Frontal cortex (tissue), 4 donors: ENCODE measurements at places on chromosomes 5 and 9. TPM values are rescaled to one million over a fixed set of nuclear protein-coding genes. Genes with fewer than 3 reads are reported as not detected.

- DNase-seq: peak; percentile 69
These were observed at the start of gene NIM1K for GRCh38 chr5:43191740-43192557. NIM1K (plus strand) TSS chr5:43192225; CDS start chr5:43245776, 53,551 bp downstream.

The CD14 gene
- total RNA-seq: 11.4 TPM

DNA sequence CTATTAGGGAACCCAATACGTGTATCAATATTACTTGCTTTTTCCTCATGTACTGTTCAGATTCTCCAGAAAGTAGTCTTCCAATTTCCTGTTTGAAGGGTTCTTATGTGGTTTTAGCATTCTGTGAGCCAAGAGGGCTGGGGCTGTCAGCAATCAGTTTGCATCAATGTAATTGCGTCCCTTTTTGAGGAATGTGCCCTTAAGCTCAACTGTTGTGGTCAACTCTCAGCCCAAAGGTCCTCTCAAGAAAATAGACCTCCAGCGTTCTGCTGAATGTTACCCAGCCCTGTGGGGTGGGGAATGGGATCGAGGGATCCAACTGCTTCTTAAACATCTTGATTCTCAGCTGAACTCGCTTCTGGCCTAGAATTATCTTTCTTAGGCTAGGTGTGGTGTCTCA, 43.8 kb upstream of the CDK20 start:
- no peak for DNase-seq

DNA sequence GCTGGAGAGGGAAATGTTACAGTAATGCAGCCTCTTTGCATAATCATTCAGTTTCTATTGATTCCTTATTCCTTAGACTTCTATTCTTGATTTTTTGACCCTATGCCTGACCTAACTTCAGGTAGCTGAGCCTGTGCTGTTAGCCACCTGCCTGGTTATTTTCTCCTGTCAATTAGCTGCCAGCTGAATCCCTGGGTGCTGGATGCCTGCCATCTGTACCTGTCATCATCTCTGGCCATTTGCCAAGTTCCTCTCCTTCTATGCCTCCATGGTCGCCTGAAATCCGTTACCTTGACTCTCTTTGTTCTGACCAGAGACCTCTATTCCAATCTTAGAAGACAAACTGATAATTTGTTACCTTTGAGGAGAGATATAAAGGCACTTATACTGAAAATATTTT, 178.3 kb downstream of the CAVIN4 start:
- DNase-seq: no peak

DNA sequence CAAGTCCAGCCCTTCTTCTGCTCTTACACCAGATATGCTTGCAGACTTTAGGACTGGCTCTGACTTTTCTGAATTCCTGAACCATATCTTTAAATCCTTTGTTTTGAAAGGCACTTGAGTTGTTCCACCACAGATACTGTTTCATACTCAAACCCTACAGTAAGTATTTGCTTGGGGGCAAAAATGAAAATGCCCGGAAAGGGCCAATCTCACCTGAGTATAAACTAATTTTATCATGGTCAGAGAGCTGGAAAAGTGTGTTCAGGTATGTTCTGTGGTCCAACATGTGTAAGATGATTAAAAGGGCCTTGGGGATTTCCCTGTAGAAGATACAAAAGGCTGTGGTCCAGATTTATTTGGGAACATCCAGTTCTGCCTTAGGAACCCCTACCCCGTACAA, 225.2 kb downstream of the MAN2A1 start:
- no peak for DNase-seq

DNA sequence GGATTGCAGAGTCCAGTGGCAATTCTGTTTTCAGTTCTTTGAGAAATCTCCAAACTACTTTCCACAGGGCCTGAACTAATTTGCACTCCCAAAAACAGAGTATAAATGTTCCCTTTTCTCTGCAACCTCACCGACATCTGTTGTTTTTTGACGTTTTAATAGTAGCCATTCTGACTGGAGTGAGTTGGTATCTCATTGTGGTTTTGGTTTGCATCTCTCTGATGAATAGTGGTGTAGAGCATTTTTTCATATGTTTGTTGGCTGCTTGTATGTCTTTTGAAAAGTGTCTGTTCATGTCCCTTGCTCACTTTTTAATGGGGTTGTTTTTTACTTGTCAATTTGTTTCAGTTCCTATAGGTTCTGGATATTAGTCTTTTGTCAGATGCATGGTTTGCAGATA, 72.6 kb downstream of the PALM2AKAP2 start:
- no peak for DNase-seq

- DNase-seq: no peak
These were observed 7.6 kb downstream of the TTC39B start for GRCh38 chr9:15299374-15299939.

The PAPPA gene
- under 0.01 TPM for total RNA-seq
